ENCODE measurements at places on chromosomes 6 and 20.

DNA sequence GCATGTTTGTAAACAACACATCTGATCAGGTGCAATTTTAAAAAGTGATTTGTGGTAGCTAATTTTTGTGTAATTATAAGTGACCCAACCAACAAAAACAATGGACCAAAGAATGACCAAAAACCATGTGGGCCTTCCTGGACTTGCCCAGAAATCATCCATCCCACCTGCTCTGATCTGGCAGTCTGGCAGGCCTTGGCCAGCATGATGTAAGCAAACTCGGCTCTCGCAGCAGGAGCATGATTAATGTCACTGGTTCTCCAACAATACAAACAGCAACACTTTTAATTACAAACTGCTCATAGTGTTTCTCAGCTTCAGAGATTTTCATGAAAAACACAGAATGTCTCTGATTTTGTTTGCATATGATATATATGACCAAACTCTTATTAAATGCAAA, 16.1 kb downstream of the TP53INP2 start:
- DNase-seq, result no peak

- no peak for DNase-seq
Observed at GRCh38 chr6:153503810-153504209, 372.7 kb upstream of the RGS17 start.

DNA sequence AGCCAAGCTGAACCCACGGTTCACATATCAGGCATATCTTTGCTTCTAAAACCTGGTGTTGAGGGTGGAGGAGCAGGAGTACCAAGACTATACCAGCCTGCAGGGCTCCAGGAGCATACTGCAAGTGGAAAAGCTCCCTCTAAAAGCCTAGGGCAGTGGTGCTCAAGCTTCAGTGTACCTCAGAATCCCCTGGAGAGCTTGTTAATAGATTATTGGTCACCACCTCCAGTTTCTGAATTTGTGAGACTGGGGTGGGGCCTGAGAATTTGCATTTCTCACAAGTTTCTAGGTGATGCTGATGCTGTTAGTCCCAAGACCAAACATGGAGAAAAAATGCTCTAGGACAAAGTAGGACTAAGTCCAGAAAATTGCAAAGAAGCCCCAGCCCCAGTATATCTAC, 65.4 kb downstream of the FILIP1 start:
- no peak for DNase-seq

GRCh38 chr20:39429726-39430125, 467.6 kb downstream of the DHX35 start:
- DNase-seq, result no peak

DNA sequence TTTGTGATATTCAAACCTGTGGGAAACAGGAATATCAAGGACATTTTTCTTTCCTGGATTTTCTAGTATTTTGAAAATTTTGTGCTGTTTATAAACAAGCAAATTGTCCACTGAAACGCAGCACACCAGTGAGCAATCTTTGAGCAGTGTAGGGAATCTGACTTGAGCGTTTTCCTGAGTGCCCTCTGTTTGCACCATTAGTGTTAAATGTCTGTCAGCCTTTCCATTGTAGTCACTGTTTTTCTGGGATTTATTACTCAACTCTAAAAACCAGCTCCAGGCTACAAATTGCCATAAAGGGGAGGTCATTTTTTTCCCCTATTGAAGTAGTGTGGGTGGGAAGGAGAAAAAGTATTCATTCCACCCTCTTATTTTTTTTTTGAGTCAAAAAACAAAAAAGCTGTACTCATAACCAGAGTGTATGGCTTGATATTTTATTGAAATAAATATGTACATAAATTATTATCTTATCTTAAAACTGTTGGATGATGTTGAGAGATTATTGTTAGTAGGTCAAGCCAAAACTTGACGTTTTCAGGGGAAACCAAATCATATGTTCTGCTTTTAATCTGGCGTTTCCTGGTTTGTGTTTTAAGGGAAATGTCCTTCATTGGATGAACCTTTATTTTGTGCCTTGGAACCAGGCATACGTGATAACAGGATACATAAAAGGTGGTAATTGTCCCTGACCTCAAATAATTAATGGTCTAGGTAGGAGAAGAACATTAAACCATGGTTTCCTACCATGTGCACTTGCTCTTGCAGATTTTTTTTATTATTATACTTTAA, 51.8 kb downstream of the TSHZ2 start:
- DNase-seq, result no peak

- no peak for DNase-seq
Observed at GRCh38 chr20:49283176-49283702, 5.4 kb upstream of the ZNFX1 start.

DNA sequence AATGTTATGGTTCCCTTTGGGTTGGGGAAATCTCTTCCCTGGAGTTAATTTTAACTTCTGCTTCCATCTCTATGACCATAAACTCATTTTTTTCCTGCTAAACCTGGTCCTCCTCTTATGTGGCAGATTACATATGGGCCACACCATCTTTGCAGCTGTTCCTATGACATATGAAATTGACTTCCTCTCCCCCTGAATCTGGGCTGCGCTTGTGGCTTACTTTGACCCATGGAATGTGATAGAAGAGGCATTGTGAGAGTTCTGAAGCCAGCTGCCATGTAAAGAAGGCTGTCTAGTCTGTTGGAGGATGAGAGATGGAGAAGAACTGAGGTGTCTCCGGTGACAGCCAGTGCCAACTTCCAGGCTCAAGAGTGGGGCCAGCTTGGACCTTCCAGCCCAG, 100.1 kb downstream of the CDC5L start:
- no peak for DNase-seq

DNA sequence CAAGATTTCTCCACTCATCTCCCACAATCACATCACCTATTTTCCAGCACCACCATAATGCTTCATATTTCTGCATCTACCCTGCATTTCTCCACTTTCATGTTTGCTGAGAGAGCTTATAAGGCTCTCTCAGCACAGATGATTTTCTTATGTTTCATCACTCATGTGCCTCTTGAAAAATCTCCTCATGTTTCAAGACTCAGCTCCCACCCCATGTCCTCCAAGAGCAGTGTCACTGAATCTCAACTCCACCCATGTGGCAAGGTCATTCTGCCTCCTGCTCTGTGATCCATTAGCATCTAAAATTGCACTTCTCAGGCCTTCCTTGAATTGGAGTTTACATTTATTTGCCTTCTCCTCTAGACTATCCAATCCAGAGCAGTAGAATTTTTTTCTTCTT, 178.7 kb upstream of the IRAK1BP1 start:
- DNase-seq, result no peak

GRCh38 chr6:32129297-32130088, 595 bp downstream of the FKBPL start:
- no peak for DNase-seq

GRCh38 chr6:4192173-4192572, 56.8 kb upstream of the ECI2 start:
- no peak for DNase-seq

DNA sequence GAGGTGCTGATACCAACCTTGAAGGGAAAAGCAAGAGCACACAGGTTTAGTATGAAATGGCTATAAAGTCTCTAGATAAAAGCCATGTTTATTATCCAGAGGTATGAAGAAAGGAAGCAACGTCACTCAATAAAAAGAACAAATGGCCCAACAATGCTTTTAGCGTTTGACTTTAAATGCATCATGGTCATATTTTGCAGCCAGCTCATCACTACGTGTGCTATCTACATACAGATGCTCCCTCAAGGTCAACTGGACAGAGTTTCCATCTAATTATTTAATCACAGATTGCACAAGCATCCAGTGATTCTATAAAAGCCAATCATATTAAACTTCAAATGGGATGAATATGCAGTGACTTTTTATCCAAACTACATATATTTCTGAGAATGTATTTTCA, 127.6 kb upstream of the SYNDIG1 start:
- no peak for DNase-seq

GRCh38 chr20:49594143-49594930, 26.4 kb upstream of the PTGIS start:
- no peak for DNase-seq

GRCh38 chr6:92427453-92427852, 991.9 kb downstream of the EPHA7 start:
- no peak for DNase-seq

All from hematopoietic multipotent progenitor cell (in vitro differentiated cells).